ENCODE measurements at places on chromosomes 7 and 10.

DNA sequence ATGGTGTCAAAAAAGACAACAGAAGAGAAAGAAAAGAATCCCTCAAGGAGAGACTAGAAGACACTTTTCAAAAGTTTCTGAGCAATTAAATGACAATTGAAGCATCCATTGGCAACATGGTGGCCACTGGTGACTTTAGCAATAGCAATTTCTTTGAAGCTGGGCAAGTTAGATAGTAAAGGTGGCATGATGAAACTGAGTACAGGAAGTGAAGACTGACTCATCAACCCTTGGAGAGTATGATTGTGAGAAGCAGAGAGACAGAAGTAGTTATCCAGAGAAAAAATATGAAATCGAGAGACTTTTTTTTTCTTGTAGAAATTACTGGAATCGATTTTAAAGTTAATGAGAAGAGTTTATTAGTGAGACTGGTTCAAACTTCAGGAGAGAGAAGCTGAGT, 52.5 kb downstream of the DGKB start:
- no peak for DNase-seq

DNA sequence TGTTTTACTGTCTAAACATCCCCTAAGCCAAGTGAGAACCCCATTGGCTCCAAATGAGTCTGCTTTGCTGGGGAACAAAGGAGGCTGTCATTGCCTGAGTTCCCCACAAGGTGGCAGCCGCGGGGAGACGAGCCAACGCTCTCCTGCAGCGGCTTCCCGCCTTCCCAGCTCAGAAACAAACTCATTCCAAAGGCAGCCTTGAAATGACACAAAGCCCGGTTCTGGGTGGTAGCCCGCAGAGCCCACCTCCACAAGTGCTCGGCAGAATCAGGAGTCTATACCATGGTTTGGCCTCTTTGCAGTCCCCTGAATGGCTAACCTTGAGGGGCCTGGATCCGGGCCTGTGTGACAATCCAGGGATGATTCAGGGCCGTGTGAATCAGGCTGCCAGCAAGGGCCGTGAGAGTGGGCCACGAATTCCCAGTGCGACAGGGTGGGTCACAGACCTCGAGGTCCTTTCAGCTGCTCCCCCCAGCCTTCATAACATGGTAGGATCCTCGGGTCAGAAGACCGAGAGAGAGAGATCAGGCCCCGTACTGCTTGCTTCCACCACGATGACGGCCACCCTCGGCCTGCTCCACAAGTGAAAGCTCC, 79.7 kb downstream of the DLG5 start:
- peak; percentile 81 for DNase-seq

- no peak for DNase-seq
Measured at GRCh38 chr10:11336722-11337162, 274.7 kb downstream of the USP6NL start.

GRCh38 chr7:25405736-25406135, 177.4 kb upstream of the NPVF start:
- no peak for DNase-seq

- DNase-seq, result no peak
Measured at GRCh38 chr10:3886191-3886590, 101.2 kb upstream of the KLF6 start.

- peak; percentile 39 for DNase-seq
Measured at GRCh38 chr10:124494046-124494807, 32.6 kb downstream of the LHPP start.

- no peak for DNase-seq
Measured at GRCh38 chr10:113718969-113719822, 32.3 kb upstream of the PLEKHS1 start.

DNA sequence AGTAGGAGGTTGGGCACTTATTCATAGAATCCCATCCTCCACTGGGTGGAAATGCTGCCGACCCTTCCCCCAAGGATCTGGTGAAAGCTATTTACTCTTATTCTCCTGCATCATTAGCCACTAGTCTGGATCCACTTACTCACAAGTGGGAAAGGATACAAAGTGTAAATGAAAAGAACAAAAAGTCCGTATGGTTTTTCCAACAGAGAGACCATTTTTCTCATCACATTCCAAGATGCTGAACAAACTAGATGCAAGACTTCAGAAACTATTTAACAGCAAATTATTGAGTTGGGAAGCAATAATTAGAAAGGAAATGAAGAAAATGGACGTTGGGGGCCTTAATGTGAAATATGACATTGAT, 242.4 kb upstream of the GLI3 start:
- DNase-seq, result no peak

- DNase-seq, result no peak
Measured at GRCh38 chr10:50640238-50640637, 16.5 kb upstream of the SGMS1 start.

DNA sequence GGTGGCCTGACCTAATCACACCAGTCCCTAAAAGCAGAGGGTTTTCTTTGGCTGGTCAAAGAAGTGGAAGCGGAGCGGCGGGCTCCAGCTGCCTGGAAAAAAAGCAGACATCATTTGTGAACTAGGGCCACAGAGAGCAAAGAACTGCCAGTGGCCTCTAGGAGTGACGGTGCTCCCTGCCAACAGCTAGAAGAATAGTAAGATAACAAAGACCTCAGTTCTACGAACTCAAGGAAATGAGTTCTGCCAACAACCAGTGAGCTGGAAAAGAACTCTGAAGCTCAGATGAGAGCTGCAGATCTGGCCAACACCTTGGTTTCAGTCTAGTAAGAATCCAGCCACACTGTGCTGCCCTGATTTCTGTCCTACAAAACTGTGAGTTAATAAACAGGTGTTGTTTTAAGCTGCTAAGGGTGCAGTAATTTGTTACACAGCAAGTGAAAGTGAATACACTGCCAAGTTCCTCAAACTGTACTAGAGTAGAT, 178.0 kb downstream of the SRPK2 start:
- peak; percentile 40 for DNase-seq

Measured in GM10248 (cell line).